Stimulated activated naive CD8-positive, alpha-beta T cell treated with anti-CD3 and anti-CD28 coated beads, Interleukin-15, amount 100 ng/mL, for 72 hours (primary cell): ENCODE measurements at places on chromosomes 11 and 22.

DNA sequence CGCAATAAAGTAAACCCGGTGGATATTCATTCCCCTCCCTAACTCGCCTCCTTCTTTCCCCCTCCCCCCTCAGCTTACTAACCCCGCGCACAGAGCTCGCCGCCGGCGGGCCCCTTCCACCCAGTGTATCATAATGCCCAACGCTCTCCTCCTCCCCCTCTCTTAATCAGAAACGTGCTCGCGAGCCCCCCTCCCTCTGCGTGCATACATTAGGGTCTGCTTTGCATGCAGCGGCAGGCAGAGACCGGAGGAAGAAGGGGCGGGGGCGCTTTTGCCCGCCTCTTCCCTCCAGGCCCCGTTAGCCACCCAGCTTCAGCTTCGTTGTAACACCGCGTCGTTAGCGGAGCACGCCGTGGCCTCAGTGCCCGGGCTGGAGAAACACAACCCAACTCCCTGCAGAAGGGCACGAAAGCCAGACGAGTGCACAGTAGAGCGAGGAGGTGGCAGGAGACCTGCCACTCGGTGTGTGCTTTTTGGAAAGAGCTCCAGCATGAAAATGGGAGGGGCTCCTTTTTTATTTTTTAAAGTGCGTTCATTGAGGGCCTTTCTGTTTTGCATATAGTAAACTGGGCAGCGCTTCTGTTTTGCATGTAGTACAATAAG, 901 bp upstream of the KMT2A start:
- peak; percentile 74 for DNase-seq

DNA sequence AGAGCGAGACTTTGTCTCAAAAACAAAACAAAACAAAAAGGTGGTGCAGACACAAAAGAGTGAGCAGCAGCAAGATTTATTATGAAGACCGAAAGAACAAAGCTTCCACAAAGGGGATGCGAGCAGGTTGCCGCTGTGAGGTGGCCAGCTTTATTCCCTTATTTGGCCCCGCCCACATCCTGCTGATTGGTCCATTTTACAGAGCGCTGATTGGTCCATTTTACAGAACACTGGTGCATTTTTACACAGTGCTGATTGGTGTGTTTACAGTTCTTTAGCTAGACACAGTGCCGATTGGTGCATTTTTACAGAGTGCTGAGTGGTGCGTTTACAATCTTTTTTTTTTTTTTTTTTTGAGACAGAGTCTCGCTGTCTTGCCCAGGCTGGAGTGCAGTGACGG, 77.4 kb downstream of the CECR2 start:
- no peak for DNase-seq

DNA sequence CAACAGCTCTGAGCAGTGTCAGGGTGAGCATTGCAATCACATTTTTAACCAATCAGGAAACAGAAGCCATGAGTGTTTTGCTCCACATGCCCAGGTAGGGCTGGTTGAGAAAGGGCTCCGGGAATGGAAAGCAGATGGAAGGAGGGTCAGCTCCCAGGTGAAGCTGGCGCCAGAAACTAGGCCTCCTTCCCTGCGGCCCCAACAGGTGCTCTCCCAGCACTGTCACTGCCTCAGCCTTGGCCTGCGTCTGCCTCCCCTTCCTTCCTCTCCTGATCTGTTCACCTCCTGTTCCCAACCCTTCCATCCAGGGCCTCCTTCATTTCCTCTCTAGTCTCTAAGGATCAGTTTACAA, 4.6 kb upstream of the VSIG10L2 start:
- no peak for DNase-seq

DNA sequence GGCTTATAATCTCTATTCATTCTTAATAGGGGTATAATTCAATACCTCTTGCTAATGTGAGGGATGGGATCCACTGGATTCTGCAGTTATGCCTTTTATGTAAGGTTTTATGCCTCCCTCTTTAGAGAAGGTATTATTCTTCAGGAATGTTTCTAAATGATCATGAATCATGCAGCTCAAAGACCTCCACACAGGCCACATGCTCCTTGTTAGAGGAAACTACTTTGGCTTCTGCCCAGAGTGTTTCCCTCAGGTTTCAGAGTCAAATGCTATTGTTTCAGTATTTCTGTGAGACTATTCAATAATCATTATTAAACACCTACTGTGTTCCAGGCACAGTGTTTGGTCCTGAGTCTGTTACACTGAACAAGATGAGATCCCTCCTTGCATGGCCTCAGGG, 115.9 kb downstream of the RAB38 start:
- no peak for DNase-seq

GRCh38 chr22:22930571-22931556, 43.2 kb downstream of the IGLL5 start:
- DNase-seq: no peak
